ENCODE measurements at places on chromosomes 4 and X.

DNA sequence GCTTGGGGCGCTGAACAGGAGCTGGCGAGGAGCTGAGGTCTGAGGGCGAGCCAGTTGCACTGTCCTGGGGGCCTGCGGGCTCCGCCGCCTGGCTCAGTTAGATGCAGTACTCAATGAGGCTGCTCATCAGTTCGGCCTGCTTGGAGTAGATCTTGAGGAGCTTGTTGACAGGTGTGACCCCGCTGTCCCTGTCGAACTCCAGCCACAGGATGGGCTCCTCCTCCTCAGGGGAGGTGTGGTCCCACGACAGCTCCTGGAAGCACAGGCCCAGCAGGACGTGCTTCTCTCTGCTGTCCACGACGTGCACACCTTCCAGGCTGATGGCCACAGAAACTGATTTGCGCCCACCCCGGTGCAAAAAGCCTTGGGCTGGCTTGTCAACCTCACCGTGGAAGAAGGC lies 16.5 kb upstream of the LAS1L start:
- no peak for DNase-seq

- no peak for DNase-seq
Observed at GRCh38 chrX:154090731-154091130, 6.8 kb downstream of the MECP2 start.

DNA sequence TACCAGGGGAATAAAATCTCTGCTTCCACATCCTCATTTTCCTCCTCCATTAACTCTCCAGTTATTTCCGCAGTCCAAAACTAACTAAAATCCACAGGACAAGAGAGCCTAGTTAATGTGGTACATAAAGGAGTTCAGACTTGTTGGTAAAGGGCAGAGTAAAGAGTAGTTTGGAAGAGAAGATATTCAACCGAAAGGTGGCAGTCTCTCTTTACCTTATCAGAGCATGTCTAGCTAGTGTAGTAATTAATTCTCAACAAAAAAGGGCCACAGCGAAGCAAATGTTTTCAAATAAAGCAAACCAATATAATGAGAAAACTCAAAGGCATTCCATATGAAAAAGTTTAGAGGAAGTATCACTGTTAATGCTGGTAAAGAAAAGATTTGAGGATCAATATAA lies 286.5 kb downstream of the GLUD2 start:
- DNase-seq: no peak

- DNase-seq: no peak
Observed at GRCh38 chr4:92232566-92232965, 71.2 kb upstream of the GRID2 start.

- no peak for DNase-seq
Observed at GRCh38 chrX:154908821-154909220, 22.7 kb downstream of the F8A1 start.

DNA sequence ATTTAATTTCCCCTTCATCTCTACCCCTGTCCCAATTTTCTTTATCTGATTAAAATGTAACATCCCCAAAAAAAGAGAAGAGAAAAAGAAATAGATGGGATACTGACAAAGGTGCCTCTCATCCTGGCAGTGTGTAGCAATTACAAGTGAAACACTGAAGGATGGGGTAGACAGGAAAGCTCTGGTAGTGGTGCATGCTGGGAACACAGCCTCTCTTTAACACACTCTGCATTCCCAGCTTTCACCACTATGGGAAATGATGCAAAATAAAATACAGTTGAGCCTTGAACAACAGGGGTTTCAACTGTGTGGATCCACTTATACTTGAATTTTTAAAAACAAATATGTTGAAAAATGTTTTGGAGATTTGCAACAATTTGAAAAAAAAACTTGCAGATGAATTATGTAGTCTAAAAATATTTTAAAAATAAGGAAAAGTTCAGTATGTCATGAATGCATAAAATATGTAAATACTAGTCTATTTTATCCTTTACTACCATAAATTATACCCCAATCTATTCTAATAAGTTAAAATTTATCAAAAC lies 239.2 kb upstream of the DDX53 start:
- no peak for DNase-seq

DNA sequence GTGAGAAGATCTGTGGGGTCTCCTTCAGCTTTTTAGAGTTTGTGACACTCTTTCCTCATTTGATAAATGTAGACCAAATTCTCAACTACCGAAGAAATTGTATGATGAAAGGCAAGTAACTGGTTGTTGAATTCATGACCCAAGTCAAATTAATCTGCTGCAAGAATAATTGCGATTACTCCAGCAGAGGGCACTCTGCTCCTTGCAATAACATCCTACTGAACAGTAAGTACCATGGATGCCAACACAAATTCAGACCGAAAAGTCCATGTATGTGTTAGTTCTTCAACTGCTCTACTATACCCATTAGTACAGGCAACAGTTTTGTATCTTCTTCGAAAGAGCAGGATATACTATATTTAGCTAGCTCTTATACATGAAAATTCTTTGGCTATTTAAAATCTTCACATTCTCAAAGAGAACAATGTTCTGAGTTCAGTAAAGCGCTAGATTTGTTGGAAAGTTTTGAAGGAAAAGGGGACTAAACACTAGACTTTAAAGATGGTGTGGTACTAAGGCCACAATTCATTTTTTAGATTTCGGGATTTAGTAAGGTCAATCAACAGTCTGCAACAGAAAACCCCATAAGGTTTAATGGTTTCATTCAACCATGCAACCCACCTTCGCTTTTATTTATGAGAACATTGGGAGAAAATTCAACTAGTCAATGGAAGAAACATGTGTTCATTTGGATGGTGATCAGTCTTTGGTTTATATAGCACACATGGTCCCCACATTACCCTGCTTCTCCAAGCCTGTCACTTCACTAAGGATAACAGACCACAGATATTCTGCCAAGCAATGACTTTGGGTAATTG lies 105.4 kb upstream of the TBC1D9 start:
- DNase-seq: peak; percentile 28

DNA sequence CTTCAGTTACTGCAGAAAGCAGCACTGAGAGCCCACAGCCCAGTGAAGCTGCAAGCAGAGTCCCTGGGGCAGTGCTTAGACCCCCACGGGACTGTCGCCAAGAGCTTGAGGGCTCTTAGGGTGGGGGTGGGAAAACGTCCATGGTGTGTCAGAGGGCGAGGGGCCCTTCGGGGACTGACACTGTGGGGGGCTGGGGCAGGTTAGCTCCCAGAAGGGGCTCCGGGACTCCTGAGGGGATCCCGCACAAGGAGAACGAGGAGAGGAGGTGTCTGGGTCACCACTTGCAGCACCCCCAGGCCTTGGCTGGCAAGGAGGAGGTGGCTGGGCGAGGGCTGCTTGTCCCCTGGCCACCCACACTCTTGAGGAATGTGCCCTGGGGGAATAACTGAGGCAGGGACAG lies 20.8 kb downstream of the NAT8L start:
- no peak for DNase-seq

GRCh38 chr4:73964862-73965611 lies 16.8 kb downstream of the PF4 start:
- no peak for DNase-seq

GRCh38 chr4:119897260-119897659 lies 169.4 kb downstream of the MAD2L1 start:
- DNase-seq: no peak

GRCh38 chr4:42515156-42515884 lies 118.0 kb downstream of the SHISA3 start:
- no peak for DNase-seq

GRCh38 chrX:120560405-120560841 lies 339 bp downstream of the CUL4B start:
- DNase-seq: peak; percentile 20

- no peak for DNase-seq
Observed at GRCh38 chrX:134025986-134026545, 40.7 kb upstream of the GPC3 start.

DNA sequence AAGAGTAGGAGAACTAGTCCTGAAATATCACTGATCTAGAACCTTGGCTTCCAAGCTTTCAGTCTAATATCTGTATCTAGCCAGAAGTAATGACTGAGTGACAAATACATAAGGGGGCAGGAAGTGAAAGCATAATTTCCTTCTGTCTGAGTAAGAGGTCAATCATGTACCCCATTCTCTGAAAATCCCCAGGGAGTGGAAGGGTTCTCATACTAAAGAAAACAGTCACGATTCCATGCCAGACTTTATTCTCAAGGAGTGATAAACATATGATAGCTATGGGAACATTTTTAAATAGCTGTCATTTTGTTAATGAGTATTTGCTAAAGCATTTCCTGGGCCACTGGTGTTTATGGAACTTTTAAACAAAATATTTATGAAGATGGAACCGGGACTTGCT lies 308.5 kb downstream of the ARHGAP24 start:
- no peak for DNase-seq

GRCh38 chr4:42789041-42789567 lies 103.4 kb upstream of the GRXCR1 start:
- no peak for DNase-seq

- no peak for DNase-seq
Observed at GRCh38 chr4:122783301-122784215, 43.1 kb upstream of the FGF2 start.

- DNase-seq: no peak
Observed at GRCh38 chr4:56301997-56302496, 85.2 kb downstream of the AASDH start.

DNA sequence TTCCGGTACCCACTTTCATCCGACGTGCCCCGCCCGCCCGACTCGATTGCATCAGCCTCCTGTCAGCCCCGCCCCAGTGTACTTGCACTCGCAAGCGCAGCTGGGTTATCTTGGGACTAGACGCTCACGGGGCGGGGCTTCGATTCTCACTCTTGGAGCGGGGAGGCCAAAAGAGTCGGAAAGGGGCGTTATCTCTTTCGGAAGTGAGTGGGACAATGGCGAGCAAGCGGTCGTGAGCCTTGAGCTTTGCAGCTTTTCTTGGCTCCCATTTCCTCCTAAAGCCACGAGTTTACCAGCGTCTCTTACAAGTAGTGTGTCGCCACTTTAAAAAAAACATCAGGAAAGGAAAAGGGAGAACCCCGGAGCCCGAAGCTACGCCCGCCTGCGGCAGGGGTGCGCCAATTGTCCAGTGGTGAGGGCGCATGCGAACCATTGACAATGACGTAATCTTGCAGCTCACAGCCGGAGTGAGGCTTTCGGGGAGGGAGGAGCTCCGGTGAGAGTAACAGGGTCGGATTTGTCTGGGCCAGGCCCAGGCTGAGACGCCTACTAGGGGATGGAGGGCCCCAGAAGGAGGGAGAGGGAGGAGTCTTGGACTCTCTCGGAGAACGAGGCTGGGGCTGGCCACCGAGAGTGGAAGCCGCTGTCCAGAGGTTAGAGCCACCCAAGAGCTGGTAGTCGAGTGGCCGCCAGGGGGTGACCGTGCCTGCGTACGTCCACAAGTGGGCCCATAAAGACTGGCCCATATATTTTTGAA lies 109.5 kb downstream of the GNL3L start:
- DNase-seq: peak; percentile 87

DNA sequence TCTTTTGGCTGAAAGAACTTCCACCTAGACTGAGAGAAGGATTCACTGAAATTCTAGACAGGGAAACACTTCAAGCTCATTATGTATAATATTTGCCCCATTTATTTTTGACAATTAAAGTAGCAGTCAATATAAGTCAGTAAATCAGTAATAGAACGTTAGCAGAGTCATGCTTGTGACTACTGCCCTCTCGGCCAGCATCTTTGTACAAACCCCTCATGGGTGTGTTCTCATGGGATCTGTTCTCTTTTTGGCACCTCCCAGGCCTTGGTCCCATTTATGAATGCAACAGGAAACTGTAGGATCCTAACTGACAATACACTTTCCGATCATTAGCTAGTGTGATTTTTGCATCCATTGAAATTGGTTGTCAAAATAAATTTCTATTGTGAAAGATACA lies 2.9 kb downstream of the MSL3 start:
- DNase-seq: no peak

All from activated T-helper 1 cell treated with anti-CD3 and anti-CD28 coated beads, Interleukin-12 subunit alpha, Interleukin-12 subunit beta, Interleukin-2, Interleukin-4 antibody, amounts not matched to agents 30 ng/mL and 10 ng/mL and 1 ng/mL, durations not matched to agents 14 hours and 24 hours and 36 hours (primary cell).